ENCODE measurements at places on chromosomes 6 and 20.

- DNase-seq = no peak
Observed at GRCh38 chr6:125866433-125866832, 75.7 kb downstream of the NCOA7 start.

DNA sequence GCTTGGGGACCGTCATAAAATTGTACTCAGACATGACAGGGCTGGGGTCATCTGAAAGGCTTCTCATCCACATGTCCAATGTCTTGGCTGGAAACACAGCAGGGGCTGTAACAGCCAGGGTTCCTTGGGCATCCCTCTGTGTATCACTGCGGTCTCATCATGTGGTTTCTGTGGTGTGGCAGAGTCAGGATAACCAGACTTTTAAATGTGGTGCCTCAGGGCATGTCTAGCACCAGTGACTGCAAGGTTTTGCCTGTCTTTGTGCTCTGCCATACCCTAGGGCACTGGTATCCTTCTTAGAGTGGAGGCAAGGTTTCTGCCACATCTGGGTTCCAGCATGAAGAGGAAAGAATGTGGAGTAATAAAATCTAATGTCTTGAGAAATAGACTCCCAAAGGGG is 124.2 kb downstream of the PLEKHG1 start:
- DNase-seq = no peak

GRCh38 chr20:21291026-21291425 is 12.1 kb upstream of the XRN2 start:
- DNase-seq = no peak

GRCh38 chr6:135170849-135171248 is 10.3 kb upstream of the MYB start:
- DNase-seq = no peak

DNA sequence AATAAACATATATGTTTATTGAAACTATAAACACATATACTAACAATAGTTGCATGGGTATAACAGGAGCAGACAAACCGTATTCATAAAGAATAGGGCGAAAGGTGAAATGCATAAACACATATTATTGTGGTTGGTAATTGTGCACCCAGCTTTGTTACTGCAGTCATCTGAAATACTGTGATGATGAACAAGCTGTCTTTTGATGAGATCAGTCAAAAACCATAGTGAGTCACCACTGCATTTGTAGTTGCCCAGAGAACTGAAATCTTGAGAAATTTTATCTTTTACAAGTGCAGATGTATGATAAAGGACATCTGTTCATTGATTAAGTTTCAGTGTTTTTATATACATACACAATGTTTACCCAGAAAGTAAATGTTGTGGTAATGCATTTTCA is 133.7 kb downstream of the MYO6 start:
- no peak for DNase-seq

DNA sequence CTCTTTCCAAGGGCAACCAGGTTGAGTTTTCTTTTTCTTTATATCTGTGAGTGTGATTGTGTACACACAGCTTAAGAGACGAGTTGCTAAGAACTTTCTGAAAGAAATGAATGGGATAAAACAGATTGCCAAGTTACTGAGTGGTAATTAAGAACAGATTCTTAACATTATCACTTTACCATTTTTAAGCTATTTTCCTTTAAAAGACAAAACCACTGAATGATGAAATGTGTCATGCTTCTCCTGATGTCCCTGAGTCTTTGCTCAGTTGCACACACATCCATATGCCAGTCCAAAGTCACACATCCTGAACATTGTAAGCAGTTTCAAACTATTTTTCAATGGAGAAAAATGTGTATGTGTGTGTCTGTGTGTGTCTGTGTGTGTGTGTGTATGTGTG is 5.5 kb upstream of the DAAM2 start:
- DNase-seq = no peak

- DNase-seq = no peak
Observed at GRCh38 chr6:127762284-127762683, 138.6 kb downstream of the THEMIS start.

GRCh38 chr20:51529081-51529681 is 13.3 kb downstream of the NFATC2 start:
- DNase-seq = no peak

DNA sequence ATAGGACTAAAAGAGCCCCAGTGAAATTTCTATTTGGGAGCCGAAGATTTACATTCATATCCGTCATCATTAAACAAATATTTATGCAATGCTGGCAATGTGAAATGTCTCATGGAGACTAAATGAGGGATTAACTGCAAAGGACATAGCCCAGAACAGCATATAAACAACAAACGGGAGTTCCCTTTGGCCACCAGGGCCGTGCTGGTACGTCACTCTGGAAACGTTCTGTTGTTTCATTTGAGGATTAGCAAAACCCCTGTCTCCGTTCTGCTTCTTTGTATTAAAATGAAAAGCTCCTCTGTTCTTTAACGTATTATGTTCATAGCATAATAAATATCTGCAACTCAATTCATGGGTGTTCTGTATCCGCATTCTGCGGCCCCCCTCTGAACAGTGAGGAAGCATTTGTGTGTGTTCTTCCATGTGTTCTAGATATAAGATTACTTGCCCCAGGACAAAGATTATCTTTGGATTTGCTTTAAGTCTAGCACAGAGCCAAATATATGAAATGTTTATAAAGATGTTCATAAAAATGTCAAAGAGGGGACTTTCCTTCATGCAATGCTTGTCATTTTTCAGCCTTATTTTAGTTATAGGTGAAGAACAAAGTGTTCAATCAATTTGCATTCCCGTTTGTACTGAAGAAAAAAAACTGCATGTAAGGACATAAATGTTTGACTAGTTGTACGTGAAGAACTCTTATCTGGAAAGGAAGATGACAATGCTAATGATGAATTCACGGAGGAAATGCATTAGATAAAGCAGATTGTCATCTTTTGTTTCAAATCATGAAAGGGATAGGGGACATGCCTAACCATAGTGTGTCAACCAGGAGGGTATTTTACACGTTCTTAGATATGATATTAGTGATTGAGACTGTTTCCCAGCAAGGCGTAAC is 90.0 kb upstream of the TNFAIP3 start:
- no peak for DNase-seq

GRCh38 chr20:58596750-58597248 is 54.3 kb upstream of the STX16 start:
- no peak for DNase-seq

DNA sequence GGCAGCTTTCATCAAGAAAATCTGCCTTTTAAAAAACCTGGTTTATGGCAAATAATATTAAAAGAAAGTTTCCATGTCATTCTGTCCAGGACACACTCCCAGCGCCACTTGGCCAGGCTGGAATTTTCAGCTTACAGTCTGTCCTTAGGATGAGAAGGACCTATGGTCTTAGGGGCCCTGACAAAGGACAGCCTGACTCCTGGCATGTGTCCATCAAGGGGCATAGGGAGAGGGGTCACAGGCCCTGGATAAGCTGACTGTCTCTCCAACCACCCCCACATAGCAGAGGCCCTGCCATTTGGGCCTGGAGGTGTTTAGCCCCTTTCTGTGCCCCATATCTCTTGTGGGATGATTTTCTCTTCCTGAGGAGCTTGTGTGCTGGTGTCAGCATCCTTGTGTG is 60.6 kb downstream of the ADTRP start:
- no peak for DNase-seq

GRCh38 chr6:42104095-42104803 is 38.2 kb downstream of the C6orf132 start:
- no peak for DNase-seq

DNA sequence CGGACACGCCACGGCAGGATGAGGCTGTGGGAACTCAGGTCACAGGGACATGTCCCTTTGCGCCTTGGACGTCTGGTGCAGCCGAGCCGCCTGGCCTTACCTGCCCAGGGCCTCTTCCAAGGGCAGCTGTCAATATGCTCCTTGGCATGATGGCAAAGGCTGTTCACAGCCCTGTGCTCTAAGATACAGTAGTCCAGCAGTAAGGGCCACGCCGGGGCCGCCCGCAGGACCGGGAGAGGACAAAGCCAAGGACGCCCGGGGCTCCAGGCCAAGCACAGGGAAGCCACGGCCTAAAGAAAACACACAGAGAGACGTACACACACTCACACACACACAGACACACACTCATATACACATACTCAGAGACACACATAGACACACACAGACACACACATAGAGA is 13.0 kb downstream of the FOXF2 start:
- DNase-seq = no peak

DNA sequence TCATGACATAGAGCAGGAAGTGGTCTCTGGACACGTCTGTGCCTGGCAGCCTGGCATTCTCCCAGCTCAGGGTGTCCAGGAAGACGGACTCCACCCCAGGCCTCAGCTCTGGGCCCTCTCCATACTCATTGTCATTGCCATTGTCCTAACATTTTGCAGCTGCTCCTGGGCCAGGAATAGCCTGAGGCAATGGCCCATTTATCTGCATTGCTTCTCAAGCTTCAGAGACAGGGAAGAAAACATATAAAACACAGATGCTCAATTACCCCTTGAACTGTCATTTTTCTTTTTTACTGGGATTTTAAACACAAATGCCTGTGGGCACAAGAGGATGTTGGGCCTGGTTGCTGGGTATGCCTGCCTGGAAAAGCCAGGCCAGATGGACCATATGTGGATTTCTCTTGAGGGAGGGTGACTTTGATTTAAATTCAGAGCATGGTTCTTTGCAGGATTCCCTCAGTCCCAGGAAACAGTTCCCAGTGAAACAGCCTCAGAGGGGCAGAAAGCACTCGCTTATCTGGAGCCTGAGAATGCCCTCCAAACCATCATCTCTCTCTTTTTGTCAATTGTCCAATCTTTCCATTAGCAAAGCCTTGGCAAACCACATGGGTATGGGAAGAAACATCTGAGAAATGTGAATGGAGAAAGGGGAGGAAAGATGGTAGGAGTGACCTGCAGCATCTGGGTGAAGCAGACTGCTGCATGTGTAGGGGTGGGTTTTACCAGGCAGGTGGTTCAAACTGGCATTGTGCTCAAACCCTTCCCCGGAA is 17.9 kb downstream of the LAMP5 start:
- no peak for DNase-seq

DNA sequence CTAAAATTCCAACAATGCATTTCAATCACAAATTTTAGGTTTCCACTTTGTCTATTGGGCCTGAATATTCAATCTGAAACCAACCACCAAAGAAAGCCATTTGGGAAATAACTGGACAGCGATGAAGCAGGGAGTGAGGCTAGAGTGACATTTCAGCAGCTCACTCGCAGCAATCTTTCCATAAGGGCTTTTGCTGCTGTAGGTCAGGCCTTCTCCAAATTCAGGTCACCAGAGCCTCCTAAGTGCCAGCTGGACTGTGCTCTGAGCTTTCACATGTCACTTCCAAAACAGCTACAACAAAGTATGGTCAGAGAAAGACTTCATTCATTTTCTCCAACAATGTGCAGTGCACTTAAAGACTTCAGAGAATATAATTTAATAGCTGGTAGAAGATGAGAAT is 194.8 kb downstream of the FRK start:
- DNase-seq = no peak

DNA sequence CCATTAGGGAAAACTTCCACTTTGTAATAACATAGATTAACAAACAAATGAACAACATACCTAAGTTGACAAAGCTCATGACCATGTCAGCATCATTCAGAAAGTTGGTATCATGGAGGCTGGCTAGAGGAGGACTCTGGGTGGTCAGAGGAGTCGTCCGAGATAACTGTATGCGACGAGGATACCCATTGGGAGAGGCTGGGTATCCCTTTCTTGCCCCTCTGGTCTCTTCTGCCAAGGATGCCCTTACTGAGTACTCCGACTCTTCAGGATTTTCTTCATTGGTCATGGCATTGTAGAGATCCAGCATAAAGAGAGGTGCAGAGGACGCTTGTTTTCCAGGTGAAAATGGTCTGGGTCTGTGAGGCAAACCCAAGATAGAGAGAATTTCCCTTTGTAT is 1.1 kb downstream of the BMP5 start:
- DNase-seq = no peak

GRCh38 chr20:1505871-1506270 is 14.7 kb upstream of the SIRPB2 start:
- no peak for DNase-seq

- DNase-seq = no peak
Observed at GRCh38 chr6:119856136-119856535, 506.6 kb upstream of the MAN1A1 start.

GRCh38 chr6:166935353-166935752 is 21.0 kb downstream of the RNASET2 start:
- no peak for DNase-seq

GRCh38 chr6:4797587-4797986 is 21.4 kb downstream of the CDYL start:
- DNase-seq = no peak

GRCh38 chr6:2791450-2791974 is 26.3 kb downstream of the WRNIP1 start:
- DNase-seq = no peak

GRCh38 chr6:143782481-143782880 is 60.7 kb upstream of the LTV1 start:
- no peak for DNase-seq

- no peak for DNase-seq
Observed at GRCh38 chr20:1310506-1311190, 18.3 kb downstream of the SDCBP2 start.

DNA sequence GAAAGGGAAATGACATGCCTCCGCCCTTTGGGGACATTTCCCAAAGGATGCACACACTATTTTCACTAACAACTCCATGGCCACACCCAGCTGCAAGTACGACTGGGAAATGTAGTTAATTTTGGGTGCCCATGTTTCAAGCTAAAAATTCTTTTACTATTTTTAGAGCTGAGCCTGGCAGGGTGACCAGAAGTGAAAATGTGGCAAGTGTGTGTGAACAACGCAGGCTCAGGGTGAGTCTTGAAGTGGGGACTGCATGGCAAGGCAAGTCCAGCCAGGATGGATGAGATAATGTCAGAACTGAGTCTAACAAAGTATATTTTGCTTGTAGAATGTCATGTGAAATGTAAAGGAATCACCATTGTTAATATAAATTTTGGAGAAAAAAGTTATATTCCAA is 17.0 kb upstream of the CD109 start:
- DNase-seq = no peak

- peak; percentile 83 for DNase-seq
Observed at GRCh38 chr20:34980543-34981233, 25.0 kb downstream of the MYH7B start.

GRCh38 chr6:116136373-116136772 is 10.4 kb upstream of the COL10A1 start:
- no peak for DNase-seq

DNA sequence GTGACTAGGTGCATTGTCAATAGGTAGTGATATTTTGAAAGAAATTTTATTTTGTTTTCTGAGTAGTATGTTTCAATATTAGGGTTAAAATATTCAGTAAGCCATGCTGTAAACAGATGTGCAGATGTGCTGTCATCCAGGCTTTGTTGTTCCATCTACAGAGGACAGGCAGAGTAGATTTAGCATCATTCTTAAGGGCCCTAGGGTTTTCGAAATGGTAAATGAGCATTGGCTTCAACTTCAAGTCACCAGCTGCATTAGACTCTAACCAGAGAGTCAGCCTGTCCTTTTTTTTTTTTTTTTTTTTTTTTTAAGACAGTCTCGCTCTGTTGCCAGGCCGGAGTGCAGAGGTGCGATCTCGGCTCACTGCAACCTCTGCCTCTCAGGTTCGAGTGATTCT is 27.1 kb upstream of the BACH2 start:
- no peak for DNase-seq

GRCh38 chr6:111259089-111259831 is 172.0 kb downstream of the SLC16A10 start:
- DNase-seq = peak; percentile 95
